Stimulated activated CD4-positive, alpha-beta T cell treated with anti-CD3 and anti-CD28 coated beads, Interleukin-12 subunit alpha, Interleukin-12 subunit beta, amount 100 ng/mL, for 48 hours (primary cell): ENCODE measurements at places on chromosomes 1 and 21.

DNA sequence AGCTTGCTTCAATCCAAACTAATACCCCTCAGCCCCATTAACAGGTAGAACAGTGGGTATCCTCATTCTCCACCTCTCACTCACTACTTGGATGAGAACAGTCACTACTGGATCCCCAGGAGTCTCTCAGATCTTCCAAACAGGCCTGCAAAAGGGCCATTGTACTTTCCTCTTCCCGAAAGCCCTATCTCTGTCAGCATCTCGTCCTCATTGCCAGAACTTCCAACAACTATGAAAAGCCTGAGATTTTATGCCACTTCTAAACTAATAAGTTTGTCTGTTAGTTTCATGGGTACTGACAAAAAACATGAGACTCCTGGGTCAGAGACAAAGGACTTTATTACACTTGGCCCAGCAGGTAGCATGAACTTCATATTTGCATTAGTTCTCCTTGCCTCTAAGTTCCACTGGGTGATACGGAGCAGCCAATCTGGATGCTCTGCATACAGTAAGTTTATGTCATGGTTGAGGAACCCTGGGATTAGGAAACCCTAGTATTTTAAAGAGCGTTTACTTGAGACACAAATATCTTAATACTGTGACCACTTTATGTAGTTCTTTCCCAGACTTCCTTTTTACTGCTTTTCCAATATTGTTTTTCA is 38.1 kb downstream of the VANGL2 start:
- no peak for DNase-seq

DNA sequence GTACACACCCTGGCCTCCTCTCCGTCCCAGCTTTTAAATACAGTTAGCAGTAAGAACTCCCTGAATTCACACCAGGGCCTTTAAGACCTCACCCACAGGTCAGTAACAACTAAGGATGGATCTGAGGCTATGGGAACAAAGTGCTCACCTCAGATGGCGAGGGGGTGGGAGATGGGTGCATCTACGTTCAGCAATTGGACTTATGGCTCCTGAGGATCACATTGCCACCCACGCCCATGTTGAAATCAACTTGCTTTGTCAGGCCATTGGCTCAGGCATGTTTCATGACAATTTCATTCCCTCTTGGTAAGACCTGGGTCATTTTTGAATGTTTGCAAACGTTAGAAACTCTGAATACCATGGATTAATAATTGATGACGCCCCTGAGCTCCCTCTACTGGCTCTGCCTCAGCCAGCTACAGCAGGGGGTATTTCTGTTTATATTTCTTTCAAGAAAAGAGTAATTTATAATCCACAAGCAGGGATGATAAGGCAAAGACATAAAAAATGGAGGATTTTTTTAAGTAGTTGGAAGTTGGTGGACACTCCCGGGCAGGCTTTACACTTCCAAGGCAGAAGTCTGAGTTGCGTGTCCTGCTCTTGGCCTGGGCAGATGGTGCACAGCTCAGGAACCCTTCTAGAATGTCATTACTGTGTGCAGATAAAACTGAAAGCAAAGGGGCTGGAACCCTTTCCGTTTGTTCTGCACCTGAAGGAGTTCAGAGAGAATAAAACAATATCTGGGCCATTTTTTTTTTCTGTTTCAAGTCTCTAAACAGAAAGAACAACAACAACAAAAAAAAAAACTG is 13.7 kb upstream of the LBR start:
- DNase-seq: no peak

GRCh38 chr1:81679942-81680341 is 120.8 kb upstream of the ADGRL2 start:
- no peak for DNase-seq

DNA sequence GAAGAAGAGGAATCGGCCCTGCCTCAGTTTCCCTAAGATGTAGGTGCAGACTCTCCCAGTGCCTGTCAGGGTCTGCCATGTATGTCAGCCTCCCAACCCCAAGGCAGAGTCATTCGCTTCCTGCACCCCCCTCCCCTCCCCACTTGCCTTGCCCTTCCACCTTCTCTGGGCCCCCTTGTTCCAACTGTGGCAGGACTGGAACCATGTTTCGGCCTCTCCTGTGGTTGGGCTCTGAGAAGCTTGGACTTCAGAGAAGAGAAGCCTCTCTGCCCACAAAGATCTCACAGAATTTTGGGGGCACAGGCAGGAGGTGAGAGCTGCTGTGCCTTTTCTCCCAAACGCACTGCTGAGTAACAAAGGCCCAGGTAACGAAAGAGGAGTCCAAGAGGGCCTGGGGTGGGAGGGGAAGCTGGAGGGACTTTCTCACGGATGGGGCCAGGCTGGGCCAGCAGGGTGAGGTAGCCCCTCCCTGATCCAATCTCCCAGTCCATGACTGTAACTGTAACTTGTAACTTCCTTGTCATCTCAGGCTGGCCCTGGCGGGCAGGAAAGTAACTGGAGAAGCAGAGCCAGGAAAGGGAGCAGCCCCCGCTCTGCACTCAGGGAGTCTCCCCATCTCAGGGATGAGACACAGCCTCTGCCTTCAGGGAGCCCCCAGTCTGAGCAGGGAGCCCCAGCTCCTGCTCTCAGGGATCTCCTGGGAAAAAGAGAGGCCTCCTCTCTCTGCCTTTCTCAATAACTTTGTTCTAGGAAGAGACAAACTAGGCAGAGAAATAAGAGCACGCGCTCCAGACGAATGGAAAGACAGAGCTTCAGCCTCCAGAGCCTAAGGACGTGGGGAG is 11.3 kb downstream of the CRABP2 start:
- no peak for DNase-seq

- no peak for DNase-seq
Observed at GRCh38 chr1:63790989-63791388, 17.2 kb downstream of the ROR1 start.

DNA sequence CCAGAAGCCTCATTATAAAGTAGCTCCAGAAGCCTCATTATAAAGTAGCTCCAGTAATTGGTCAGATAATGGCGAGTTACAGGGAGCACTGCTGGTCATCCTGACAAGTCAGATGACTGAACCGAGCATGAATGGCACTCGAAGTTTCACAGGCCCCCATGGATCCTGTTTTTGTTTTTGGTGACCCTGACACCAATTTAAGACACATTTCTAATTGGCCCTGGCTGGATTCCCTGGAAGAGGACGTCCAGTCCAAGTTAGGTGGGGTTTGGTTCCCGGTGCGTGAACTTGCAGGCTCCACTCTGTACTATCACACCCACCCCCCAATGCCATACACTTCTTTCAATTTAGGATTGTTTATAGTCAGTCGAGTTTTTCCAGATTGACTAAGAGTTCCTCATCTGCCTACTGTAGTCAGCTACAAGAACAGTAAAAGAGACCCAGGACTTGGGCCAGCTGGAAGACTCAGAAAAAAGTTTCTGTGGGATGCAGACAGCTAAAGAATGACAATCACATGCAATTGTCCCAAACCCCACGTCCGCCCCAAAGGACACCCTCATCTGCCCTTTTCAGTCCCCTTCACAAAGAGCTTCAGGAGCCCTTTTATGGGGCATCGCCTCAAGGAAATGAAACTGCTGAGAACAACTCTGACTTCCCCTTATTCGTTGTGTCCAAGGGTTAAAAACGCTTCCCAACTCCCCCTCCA is 2.7 kb downstream of the DHRS3 start:
- DNase-seq: no peak

GRCh38 chr1:65459397-65459768 is 38.9 kb downstream of the LEPR start:
- DNase-seq: no peak

DNA sequence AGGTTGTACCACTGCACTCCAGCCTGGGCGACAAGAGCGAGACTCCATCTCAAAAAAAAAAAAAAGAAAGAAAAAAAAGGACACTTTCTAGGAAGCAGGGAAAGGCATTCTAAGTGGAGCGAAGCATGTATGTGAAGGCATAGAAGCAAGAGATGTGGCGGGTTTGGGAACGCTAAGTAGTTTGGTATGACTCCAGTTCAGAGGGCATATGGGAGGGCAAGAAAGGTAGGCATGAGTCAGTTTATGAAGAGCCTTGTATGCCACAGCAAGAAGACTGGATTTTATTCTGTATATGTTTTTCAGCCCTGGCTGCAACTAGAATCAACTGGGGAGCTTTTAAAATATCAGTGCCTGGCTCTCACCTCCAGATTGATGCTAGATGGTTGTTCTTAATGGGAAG is 4.4 kb upstream of the ELOVL1 start:
- no peak for DNase-seq

- DNase-seq: peak; percentile 60
Observed at GRCh38 chr1:168082008-168082876, 54.5 kb downstream of the GPR161 start.

DNA sequence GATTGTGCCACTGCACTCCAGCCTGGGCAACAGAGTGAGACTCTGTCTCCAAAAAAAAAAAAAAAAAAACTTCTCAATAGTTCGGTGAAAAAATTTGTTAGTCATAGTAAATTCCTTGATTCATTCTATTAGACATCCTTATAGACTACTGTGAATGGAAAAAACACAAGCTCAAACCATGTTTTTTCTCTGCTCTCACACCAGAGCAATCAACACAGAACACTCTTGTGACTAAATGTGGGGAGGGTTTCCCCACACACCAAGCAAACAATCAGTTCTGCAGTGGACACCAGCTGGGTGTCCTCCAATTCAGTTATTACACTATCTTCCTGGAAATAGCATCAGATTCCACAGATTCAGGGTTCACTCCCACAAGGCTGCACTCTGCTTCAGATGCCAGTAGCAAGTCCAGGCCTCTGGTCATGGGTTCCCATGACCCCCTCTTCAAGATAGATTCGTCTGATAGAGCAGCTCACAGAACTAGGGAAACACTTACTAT is 69.1 kb upstream of the TEKT2 start:
- DNase-seq: no peak

DNA sequence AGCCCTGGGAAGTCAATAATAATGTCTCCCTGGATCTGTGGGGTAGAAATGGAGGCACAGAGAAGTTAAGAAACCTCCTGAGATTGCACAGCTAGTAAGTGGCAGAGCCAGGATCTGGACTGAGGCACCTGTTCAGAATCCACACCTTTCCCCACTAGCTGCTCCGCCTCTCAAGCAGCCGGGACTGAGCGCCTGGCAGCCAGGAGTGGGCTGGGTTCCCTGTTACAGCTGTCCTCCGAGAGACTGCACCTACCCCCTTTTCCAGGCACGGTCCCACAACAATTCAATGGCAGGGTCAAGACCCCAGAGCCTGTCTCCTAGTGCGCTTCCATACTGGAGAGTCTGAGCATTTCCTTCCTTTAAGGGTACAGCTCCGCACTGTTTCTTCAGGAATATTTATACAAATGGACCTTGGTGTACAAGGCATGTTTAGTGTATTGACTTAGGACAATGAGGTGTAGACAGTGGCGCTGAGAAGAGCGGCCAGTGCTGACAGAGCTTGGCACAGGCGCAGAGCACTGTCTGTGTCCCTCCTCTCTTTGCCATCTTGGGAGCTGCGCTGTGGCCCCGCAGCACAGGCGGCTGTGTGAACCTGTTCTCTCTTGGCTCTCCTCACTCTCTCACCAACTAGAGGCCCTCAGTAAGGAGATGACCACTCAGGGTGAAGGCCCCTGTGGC is 24.4 kb downstream of the GRHL3 start:
- DNase-seq: no peak

- no peak for DNase-seq
Observed at GRCh38 chr21:28627691-28628090, 365.0 kb downstream of the LTN1 start.

DNA sequence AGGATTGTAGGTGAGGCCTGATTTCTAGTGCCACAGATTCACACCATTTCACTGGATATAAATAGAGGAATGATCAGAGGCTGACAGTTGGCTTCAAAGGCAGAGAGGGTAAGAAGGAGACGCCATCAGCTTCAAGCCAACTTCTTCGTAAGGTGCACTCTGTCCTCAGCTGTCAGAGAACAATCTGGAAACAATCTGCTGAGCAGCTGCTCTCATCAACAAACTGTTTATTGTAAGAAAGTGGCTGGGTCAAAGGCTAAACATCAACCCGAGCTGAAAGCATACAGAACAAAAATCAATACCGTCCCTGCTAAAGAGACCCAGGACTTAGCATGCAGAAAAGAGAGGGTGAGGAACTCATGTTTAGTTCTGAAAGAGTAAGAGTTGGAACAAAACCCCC is 48.2 kb downstream of the HLCS start:
- no peak for DNase-seq

DNA sequence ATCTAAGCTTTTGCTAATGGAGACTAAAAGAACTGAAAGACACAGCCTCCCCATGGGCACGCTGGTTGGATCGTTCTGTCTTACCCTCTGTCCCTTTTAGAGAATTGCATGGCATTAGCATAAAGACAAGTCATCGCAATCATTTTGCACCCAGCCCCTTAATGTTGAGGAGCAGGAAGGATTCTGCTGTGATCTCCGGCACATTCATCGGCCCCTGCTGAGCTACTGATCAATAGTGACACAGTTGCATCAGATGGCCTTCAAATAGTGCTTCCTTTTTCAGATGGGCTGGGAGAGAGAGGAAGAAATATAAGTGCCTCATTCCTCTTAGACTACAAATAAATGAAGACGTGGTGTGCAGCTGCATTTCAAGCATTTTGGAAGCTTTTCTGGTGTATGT is 75.4 kb downstream of the NOS1AP start:
- DNase-seq: no peak

GRCh38 chr21:44748621-44749020 is 37.2 kb upstream of the TSPEAR start:
- DNase-seq: no peak

GRCh38 chr1:77704736-77705135 is 22.3 kb upstream of the ZZZ3 start:
- no peak for DNase-seq

DNA sequence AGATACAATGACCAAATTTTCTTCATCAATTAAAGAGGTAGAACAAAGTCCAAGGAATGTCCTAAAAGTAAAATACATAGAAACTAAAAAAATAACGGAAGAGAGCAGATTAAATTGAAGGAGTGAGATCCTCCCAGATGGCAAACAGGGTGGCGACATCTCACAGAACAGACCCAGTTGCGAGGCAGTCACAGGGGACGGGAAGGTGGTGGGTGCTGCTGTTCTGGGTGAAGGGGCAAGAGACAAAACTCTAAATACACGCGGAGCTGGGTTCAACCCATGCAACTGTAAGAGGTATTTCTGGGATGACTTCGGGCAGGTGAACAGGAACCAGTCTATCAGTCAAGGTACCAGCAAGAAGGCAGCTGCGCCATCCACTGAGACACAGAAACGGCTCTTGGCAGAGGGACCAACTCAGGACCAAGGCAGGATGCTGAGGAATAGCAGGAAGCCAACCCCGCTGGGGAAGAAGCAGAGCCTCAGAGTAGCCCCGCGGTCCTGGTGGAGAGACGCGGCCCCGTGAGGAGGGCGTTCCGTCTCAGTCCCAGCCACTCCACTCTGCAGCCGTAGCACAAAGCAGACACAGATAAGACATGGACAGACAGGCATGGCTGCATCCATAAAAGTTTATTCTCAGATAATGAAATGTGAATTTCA is 32.2 kb downstream of the WDR4 start:
- DNase-seq: no peak

- no peak for DNase-seq
Observed at GRCh38 chr1:86718786-86719185, 14.4 kb downstream of the SH3GLB1 start.

GRCh38 chr1:197268012-197268411 is at the start of gene CRB1:
CRB1 (plus strand) TSS chr1:197268252; CDS start chr1:197268413, 161 bp downstream.
- no peak for DNase-seq

- no peak for DNase-seq
Observed at GRCh38 chr1:70440642-70441391, 29.7 kb downstream of the CTH start.
